ENCODE measurements at places on chromosomes 13 and 19. TPM values are rescaled to one million over a fixed set of nuclear protein-coding genes. Genes with fewer than 3 reads are reported as not detected.

The PPFIA3 gene
- total RNA-seq = 4.0 TPM

The HCN2 gene
- total RNA-seq = 14.3 TPM

The PCSK4 gene
- total RNA-seq = 2.8 TPM

The ZNF491 gene
- total RNA-seq = 2.6 TPM

The TNFSF13B gene
- total RNA-seq = 1.8 TPM

The PSMD8 gene
- total RNA-seq = 306 TPM
